ENCODE measurements at places on chromosomes 3 and 15.

DNA sequence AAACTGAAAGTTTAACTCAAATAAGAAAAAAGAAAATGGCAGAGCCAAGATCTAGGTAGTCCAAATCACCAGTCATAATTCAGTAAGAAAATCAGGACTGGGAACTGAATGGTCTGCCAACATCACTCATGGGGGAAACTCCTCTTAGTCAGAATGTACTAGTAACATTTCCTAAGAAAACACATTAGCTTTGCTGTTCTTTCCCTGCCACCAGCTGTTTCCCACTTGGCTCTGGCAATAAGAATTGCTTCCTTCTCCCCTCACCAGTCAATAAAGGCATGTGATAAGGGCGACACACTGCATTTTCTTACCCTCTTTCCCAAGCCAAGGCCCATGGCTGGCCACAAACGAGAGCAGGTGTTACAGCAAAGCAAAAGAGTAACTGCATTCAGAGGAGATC lies 46.1 kb downstream of the PIK3R4 start:
- no peak for DNase-seq

DNA sequence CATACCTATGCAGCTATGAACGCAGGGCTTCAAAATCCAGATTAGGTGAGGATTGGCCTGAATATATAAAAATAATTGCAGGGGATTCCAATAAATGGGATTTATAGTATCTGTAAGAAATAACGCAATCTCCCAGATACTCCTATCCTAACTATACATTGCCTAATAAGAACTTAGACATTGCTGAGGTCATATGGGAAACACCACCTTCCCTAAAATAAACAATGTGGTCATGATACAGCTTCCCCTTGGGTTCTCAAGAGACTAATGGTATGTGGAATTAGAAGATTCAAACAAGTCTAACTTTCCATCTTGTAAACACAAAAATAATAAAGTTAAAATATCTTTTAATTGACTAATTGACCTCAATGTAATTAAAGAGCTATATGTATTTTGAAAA lies 28.2 kb downstream of the UBE3A start:
- no peak for DNase-seq

DNA sequence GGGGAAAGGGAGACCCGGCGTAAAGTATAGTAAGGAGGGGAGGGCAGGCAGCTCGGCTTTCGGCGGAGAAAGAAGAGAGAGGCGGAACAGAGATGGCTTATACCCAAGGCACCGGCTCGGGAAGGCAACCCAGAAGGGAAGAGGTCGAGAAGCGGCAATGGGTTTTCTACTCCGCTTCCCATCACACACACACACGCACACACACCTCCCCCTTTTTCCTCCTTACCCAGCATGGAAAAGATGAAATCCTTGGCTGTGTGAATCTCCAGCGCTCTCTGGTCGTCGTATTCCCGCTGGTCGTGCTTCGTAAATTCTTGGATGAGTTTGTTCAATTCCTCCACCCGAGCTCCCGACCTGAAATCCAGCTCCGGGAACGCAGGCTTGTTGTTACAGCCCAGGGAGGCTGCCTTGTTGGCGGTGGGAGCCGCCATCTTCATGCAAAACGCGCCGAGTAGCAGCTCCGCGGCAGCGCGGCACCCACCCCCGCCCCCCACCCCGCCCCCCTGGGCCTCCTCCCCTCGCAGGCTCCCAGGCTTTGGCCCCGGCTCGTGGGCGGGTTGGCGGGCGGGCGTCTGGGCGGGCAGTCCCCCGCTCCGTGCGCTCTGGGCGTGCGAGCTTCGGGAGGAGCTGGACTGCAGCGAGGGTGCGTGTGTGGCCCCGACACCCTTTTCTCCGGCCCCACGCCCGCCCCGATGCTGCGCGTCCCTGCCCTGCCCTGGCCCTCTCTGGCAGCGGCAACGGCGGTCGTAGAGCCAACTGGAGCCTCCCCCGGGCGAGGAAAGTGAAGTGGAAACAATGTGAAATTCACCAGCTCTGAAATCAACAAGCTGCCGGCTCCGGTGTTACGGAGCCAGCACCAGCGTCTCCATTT lies at the start of gene MB21D2:
MB21D2 (minus strand) TSS at position 453 of the 871 bp plus-strand sequence; CDS start at position 437, 16 bp downstream.
- DNase-seq = peak; percentile 44

DNA sequence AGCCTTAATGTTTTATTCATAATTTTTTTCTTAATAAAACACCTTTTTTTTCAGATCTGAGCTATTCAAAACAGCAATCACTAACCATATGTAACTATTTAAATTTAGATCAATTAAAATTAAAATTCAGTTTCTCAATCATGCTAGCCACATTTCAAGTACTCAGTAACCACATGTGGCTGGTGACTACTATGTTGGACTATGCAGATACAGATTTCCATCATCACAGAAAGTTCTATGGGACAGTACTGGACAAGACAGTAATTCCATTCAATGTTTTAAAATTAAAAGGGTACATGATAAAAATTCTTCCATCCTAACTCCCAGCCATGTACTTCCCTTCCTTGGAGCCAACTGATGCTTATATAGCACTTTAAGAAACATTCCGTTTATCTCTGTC lies 119.3 kb downstream of the GLDN start:
- DNase-seq = no peak

DNA sequence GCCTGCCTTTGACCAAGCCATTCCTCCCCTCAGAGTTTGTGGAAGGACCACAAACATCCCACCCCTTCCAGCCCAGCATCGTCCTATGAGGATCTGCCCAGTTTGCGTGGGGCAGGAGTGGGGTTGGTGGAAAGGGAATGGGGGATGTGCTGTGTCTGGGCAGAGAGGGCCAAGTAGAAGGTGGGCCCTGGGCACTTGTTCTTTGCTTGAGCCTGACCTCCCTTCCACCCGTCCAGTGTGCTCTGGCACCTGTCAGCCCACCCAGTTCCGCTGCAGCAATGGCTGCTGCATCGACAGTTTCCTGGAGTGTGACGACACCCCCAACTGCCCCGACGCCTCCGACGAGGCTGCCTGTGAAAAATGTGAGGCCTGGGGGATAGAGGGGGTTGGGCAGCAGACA lies 10.3 kb downstream of the SPINT1 start:
- no peak for DNase-seq

DNA sequence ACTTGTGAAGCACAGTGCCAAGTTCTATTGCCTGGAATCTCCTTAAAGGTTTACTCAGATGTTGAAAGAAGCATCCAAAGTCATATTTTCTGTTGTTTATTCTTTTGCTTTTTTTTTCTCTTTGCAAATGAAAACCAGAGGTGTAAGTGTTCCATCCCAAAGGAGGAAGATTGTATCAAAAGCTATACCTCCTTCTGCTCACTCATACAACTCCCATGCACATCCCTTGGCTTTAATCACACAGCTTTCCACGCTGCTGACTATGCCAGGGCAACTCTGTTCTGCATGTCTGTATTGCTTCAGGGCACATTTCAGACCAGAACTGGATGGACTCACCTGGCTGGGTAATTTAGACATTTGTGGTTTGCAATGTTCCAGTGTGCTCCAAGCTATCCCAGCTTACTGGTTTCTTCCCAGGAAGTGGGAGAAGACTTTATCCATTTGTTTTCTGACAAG lies 399.6 kb upstream of the TBL1XR1 start:
- no peak for DNase-seq

- no peak for DNase-seq
Measured at GRCh38 chr3:36812240-36812639, 47.9 kb upstream of the DCLK3 start.

GRCh38 chr3:113177526-113177925 lies 33.8 kb upstream of the BOC start:
- DNase-seq = no peak

DNA sequence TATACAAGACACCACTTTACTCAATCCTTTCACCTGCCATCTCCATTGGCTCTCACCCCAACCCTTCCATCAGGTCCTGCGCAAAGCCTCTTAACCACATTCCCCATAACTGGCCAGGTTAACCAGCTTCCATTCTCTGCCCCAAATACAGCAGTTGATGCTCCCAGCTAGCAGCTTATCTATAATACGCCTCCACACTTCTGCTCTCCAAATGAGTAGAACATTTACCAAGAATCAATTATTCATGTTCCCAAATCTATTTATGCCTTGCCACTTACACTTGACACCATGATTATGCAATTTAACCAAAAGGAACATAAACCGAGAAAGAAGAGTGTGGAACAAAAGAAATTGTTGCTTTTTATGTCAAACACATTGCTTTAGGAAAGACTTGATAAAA lies 103.7 kb upstream of the TPM1 start:
- no peak for DNase-seq

- peak; percentile 43 for DNase-seq
Measured at GRCh38 chr15:44194323-44195150, 534 bp downstream of the FRMD5 start.

DNA sequence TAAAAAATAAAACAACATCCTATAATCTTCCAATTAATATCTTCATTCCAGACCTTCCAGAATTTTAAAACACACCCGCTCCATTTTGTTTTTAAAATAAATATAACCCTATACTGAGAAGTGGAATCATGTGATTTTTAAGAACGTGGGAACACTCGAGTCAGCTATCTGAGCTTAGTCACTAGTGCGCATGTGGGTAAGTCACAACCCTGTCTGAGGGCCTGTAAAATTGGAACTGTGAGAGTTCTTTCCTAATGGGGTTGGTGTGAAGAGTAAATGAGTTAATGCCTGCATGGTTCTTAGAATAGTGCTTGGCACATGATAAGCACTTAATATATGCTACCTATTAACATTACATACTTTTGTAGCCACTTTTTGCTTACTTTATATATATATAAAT lies 19.9 kb upstream of the POLR2M start:
- no peak for DNase-seq

- DNase-seq = no peak
Measured at GRCh38 chr3:187966636-187967406, 187.1 kb upstream of the LPP start.

GRCh38 chr15:94259121-94259751 lies 27.9 kb downstream of the MCTP2 start:
- no peak for DNase-seq

- DNase-seq = no peak
Measured at GRCh38 chr3:179943117-179943880, 93.4 kb downstream of the PEX5L start.

DNA sequence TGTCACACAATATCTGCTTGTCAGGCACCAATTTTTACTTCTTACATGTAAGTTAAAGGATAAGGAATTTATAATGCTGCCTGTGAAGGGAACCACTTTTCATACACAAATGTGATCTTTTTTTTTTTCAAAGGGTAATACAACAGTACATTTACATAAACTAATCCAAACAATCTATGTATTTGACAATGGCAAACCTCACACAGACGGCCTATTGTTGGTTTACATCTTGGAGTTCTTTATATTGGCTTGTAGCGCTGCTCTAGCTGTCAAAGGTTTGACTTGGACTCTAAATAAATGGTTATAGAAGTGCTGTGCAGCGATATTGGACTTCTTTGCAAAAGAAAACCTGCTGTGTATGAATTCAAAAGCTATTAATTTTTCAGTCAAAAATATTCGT lies 598.0 kb downstream of the FOXP1 start:
- DNase-seq = no peak

GRCh38 chr3:18207226-18207625 lies 217.9 kb downstream of the SATB1 start:
- no peak for DNase-seq

GRCh38 chr3:111662907-111663306 lies 67.8 kb upstream of the ZBED2 start:
- DNase-seq = no peak

- DNase-seq = no peak
Measured at GRCh38 chr3:195802795-195803194, 8.9 kb downstream of the MUC4 start.

DNA sequence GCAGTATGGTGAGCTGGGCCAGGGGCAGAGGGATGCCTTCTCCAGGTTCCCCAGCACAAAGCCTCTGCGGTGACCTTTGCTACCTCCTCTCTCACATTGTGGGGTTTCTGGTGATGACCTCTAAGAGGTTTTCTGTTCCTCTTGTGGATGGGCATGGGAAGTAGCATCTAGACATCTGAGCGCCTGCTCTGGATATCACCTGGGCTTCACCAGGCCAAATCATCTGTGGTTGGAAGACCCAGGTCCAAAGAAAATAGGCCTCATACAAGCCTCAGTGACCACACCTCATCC lies 7.0 kb downstream of the APEH start:
- DNase-seq = no peak

- DNase-seq = no peak
Measured at GRCh38 chr3:124860599-124860998, 26.6 kb downstream of the ITGB5 start.

GRCh38 chr15:59372352-59373211 lies at the start of gene MYO1E:
TSS of gene MYO1E (minus strand) at chr15:59372871. CDS start at chr15:59372500, 371 bp downstream.
- DNase-seq = peak; percentile 22

DNA sequence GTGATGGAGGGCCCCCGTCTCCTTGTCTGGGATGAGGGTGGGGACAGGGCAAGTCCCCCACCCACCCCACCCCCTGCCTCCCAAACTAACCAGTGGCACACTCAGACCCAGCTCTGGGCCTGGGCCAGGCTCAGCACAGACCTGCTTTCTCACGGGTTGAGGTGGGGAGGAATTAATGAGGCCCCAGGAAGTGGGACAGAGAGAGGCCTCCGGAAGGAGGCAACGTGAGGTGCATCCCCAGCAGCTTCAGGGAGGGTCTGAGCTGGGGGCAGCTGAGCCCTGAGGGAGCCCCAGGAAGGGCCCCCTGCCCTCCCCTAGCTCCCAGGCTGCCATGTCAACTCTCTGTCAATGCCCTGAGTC lies 15.0 kb upstream of the GNAI2 start:
- DNase-seq = no peak

- DNase-seq = no peak
Measured at GRCh38 chr3:57030721-57031120, 29.7 kb upstream of the SPATA12 start.

DNA sequence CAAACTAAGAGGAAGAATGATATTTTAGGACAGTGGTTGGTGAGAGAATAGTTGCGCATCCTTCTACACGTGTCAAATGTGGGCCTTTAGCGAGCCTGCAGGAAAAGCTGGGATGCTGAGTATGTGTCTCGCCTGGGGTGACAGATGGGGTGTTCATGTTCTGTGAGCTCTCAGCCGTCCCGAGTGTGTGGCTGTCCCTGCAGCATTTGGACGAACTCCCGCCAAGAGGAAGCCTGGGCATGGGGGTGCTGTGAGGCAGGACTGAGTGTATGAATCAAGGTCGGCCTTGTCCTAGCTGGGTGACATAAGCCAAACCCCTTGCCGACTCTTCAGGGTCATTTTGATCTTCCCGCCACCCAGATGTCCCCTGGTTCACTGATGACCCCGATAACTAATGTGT lies 94.8 kb downstream of the CACNA1D start:
- DNase-seq = no peak

- no peak for DNase-seq
Measured at GRCh38 chr3:153961494-153961893, 159.7 kb upstream of the ARHGEF26 start.

DNA sequence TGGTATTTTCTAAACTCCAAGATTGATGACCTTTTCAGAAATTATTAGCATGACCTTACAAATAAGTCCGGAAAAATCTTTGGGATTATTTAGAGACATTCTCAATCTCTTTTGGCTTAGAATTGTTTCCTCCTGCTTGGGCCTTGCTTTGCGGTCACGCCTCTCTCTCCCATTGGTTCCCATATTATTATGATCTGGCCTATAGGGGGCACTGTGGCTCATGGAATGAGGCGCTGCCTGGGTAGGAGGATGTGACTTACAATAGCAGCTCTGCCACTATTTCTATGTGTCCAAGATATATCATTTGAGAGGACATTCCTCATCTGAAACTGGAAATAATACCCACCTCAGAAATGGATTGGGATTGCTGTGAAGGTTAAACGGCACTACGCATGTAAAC lies 464.9 kb downstream of the MFSD1 start:
- DNase-seq = no peak

All from activated CD8-positive, alpha-beta memory T cell treated with anti-CD3 and anti-CD28 coated beads, Interleukin-2, amount 50 U/mL, for 4 hours (primary cell).